T-cell (primary cell): ENCODE measurements at places on chromosomes 16 and 17.

GRCh38 chr16:56143666-56144065 lies 47.6 kb upstream of the GNAO1 start:
- no peak for DNase-seq

DNA sequence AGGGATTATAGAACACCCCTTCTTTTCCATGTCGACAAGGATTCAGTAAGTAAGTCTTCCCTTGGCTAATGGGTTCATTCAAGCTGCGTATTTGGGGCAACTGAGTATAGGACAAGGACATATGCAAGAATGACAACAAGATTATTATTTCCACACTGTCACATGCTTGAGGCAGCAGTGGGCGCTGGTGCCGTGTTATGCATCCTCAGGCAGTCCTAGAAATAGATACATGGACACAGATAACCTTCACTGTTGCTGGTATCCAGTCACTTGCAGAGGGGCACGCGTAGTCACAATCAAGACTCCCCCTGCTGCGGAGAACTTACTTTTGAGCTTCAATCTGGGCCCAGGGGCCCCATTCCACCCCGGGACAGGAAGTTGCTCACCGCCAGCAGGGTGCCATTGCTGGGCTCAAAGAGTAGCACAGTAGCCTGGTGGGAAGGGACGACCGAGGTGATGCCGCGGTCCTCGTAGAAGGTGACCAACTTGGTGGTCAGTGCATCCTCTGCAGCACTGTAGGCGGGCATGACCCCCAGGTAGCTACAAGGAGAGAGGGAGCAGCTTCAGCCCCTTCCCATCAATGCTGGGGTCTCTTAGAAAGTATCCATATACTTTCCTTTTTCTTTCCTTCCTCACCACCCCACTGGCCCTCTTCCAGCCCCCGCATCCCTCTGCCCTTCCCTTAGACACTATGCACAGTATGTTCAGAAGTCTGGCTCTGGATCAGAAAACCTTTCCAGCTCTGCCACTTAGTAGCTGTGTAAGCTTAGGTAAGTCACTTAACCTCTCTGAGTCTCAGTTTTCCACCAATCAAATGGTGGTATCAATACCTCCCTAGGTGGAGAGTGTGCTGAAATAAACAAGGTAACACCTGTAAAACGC lies 804 bp downstream of the CRYM start:
- DNase-seq: no peak

DNA sequence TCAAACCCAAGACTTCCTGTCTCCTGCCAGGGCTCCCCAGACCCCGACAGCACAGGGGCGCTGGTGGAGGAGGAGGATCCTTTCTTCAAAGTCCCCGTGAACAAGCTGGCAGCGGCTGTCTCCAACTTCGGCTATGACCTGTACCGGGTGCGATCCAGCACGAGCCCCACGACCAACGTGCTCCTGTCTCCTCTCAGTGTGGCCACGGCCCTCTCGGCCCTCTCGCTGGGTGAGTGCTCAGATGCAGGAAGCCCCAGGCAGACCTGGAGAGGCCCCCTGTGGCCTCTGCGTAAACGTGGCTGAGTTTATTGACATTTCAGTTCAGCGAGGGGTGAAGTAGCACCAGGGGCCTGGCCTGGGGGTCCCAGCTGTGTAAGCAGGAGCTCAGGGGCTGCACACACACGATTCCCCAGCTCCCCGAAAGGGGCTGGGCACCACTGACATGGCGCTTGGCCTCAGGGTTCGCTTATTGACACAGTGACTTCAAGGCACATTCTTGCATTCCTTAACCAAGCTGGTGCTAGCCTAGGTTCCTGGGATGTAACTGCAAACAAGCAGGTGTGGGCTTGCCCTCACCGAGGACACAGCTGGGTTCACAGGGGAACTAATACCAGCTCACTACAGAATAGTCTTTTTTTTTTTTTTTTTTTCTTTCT lies 8.1 kb downstream of the SERPINF1 start:
- peak; percentile 12 for DNase-seq

DNA sequence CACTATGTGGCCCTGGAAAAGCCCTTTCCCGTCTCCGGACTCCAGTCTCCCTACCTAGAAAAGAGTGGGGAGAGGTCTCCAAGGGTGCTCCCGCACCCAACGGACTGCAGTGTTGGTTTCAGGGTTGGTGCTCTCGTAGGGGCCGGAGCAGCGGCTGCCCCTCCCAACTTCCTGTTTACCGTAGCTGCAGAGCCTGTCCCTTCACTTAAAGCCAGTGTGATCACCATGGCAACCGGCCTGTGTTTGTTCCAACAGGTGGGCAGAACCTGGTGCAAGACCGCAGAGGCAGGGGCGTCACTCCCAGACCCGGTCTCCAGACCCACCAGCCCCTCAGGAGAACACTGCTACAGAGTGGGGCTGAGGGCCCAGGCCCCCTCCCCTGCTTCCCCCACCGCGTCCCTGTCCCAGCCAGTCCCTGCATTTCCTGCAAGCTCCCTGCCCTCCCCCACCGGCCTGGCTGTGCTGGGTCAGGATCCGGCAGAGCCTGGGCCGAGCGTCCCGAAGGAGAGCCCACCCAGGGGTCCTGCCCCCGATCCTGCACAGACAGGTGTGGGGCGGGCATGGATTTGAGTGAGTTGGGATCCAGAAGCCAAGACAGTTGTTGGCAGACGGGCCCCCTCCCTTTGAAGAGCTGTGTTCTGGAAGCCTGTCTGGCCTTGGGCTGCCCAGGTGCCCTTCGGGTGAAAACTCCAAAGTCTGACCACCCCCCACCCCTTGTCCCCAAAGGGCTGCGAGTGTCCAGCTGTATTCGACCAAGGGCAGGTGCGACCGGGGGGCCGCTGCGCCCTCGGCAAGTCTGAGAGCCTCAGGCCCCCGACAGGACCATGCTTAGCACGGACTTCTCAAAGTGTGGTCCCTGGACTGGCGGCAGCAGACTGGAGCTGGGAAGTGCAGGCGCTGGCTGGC lies 1.5 kb upstream of the BAIAP3 start:
- DNase-seq: no peak

DNA sequence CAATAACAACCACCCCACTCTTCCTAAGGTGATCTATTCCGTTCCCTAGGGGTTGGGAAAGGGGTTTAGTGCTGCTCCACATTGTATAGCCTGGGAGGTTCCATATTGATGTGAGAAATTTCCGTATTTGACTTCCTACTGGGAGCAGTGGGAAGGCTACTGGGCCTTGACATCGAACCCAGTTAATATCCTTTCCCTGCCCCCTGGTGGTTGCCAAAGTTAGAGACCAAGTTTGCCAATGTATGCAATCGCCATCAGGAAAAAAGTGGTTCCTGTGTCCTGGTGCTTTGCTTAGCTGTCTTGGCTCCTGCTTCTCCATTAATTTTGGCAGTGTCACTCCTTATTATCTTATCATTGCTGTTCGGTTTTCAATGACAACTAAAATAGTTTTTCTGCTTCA lies 914.9 kb downstream of the KCNJ2 start:
- no peak for DNase-seq

- DNase-seq: peak; percentile 84
Observed at GRCh38 chr17:2049333-2050299, 5.3 kb upstream of the HIC1 start.

DNA sequence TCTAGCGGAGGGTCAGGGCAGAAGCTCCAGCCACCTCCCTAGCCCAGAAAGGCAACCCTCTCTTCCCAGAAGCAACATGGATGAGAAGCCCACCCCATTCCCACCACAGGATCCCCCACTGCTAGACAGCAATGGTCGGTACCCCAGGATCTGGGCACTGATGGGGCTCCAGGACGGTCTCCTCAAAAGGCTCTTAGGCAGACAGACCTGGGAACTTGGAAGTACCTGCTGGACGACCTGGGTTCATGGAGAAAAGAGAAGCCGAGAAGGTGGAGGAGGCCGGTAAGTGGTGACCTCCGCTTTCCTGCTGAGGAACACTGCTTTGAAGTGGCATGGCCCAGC lies 96.6 kb downstream of the TBC1D16 start:
- DNase-seq: no peak

GRCh38 chr16:10776280-10776679 lies 32.6 kb downstream of the NUBP1 start:
- no peak for DNase-seq

DNA sequence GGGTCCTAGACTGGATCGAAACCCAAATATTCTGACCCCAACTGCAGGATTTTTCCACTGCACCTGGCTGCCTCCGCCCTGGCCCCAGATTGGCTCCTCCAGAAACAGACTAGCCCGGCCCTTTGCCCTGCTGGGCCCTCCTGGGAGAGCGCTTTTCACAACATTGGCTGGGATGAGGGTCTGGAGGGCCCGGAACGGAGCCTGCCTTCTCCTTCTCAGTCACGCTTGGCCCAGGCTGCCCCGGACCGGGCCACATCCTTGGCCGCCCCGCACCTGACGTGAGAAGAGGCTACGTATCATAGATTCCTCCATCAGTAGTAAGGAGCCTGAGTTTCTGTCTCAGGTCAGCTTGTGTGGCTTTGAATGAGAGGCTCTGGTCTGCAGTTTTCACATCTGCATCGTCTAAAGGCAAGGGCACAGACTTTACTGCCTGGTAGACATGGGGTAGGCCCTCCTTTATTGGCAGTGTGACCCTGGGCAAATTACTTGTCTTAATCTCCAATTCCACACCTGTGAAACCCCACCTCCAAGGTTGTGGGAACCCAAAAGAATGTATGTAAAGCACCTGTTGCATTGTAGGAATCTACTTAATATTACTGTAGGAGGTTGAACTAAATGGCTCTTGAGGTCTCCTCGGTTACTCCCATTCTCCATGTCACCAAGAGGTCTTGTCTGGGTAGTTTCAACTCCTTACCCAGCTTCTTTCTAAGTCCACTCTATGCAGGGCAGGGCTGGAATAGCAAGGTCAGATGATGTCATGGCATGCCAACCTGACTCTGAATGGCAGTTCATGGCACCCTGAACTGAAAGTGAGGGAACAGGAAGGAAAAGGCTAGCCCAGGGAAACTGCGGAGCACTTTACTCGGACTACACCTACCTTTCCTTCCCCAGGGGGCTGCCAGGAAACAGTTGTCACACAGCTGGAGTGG lies 661 bp downstream of the LRRC3C start:
- DNase-seq: no peak

- no peak for DNase-seq
Observed at GRCh38 chr16:77195411-77195810, 3.8 kb upstream of the SYCE1L start.

- DNase-seq: no peak
Observed at GRCh38 chr17:71392715-71393567, 727.9 kb upstream of the SOX9 start.

- DNase-seq: no peak
Observed at GRCh38 chr17:71558901-71559300, 561.9 kb upstream of the SOX9 start.

GRCh38 chr17:56326001-56326359 lies 172.7 kb downstream of the ANKFN1 start:
- no peak for DNase-seq

GRCh38 chr16:30350134-30350871 lies 4.8 kb downstream of the CD2BP2 start:
- no peak for DNase-seq

DNA sequence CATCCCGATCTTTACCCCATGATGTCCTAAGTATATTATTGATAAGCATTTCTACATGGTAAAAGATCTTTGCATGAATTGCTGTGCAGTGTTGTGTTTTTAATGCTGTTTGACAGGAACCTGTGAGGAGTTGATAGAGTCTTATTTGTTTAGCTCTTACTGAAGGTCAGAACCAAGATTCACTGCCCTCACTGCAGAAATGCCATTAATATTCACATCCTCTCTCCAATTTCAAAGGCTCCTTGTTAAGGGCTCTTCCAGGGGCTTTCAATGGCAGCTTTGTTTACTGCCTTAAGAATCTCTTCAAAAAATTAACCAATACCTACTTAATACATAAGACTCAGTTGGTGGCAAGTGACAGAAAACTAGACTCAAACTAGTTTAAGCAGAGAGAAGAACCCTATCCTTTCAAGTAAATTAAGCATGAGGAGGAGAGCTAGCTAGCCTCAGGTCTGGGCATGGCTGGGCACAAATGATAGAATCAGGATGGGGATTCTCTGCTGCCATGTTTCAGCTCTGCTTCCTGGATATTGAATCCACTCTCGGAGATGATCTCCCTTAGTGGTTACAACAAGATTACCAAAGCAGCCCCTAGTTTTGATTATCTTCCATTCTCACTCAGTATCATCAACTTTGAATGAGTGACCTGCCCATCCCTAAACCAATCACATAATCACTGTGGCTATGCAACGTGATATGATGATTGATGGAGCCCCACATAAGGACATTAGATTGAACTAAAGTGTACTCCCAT lies 311.8 kb downstream of the CDH11 start:
- no peak for DNase-seq

DNA sequence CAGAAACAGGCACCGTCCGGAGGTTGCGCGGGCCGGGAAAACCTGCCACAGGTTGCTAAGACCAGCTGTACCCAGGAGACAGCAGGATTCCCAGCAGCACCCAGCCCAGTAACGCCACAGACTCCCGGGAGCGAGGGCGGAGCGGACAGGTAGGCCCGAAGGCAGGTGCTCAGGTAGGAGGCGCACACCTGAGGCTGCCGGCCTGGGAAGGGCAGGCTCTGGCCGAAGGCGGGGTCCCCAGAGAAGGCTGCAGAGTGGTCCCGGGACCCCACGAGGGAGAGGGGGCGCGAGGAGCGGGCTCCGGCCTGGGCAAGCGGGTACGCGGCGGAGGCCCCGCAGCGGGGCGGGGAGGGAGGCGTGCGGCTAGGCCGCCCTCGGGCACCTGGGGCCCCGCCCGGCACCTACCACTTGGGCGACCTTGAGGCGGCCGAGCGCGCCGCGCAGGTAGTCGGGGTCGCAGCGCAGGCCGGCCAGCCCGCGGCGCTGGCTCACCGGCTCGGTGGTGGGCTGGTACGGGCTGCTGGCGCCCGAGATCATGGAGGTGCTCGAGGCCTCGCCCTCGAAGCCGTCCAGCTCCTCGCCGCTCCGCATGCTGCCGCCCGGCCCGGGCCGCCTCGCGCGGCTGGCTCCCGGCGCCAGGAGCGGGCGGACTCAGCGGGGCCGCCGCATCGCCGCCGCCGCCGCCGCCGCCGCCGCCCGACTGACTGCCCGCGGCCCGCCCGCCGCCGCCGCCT lies 441 bp downstream of the CMTM4 start:
- no peak for DNase-seq

- DNase-seq: no peak
Observed at GRCh38 chr16:59973966-59974365, 1239.8 kb upstream of the GOT2 start.

GRCh38 chr16:7722761-7723160 lies 390.1 kb downstream of the RBFOX1 start:
- DNase-seq: no peak

DNA sequence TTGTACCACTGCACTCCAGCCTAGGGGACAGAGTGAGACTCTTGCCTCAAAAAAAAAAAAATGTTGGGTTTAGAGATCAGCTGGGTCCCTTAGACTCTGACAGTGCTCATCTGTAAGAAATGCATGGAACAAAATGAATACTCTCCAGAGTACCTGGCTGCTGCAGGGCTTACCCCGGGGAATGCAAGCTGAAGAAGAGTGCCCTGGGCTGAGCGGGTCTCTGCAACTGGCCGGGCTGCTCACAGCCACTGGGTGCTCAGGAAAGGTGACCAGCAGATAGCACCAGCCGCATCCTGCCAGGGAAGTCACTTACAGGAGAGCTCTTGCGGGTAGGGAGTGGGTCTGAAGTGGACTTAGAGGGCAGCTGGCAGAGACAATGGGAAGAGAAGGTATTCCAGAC lies 82.1 kb downstream of the GAS7 start:
- DNase-seq: no peak
